H7 (cell line): ENCODE measurements at places on chromosomes 5 and 9.

GRCh38 chr9:5978523-5978922 lies 36.9 kb downstream of the RANBP6 start:
- no peak for DNase-seq

- DNase-seq = peak; percentile 12
These were observed 209.9 kb upstream of the VLDLR start for GRCh38 chr9:2411459-2412215.

- DNase-seq = peak; percentile 73
These were observed 79.3 kb downstream of the RXRA start for GRCh38 chr9:134405527-134405926.

GRCh38 chr5:137199201-137199600 lies 299.9 kb downstream of the SPOCK1 start:
- no peak for DNase-seq

- peak; percentile 17 for DNase-seq
These were observed 437.0 kb upstream of the TRPC7 start for GRCh38 chr5:136802383-136802782.

GRCh38 chr5:179819296-179820126 lies 1.2 kb upstream of the SQSTM1 start:
- DNase-seq = peak; percentile 90

DNA sequence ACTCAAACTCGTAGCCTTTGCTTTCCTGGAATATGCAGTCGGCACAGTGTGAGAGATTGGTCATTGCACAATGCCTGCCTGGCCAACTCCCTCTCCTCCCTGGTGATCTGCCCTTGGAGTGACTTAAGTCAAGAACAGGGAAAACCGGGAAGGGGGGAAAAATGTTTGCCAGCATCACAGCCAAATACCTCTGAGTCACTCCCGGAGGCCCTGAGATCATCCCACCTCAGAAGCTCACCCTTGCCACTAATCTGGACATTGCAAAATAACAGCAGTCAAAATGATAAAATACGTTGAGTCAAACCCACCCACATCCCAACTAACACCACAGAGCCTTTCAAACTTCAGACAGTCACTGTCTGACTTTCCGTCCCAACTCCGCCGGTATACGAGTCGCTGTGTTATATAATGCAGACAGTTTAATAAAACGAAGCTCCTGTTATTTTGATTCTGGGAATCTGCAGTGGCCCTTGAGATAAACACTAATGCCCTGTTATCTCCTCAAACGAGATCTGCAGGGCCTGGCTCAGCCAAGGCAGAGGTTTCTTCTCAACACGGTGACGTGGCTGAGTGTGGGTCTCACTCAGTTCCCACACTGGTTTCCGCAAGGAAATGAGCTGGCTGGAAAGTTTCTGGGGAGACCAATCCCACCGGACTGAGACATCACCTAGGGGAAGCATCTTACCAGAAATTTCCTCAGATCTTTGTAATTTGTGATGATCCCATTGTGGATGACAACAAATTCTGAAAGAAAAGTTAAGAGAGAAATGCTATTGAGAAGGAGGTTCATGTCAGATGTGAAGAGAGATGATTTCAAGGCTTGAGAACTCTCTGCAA lies 22.1 kb downstream of the GFPT2 start:
- peak; percentile 45 for DNase-seq

DNA sequence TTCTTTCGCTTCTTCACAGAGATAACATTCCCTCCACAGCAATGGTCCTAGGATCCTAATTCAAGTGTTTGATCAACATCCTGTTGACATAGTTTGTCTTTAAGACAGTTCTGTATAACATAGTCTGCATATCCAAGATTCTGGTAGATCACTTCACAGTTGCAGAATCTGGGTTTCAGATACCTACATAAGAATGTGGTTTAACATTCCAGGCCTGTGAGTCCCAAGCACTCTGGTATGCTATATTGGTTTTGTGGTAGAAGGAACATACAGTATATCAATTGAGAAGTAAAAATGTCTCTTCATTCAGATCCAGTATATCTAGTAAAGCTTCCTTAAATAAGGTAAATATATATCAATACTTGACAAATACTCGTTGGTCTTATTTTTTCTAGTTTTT lies 914.2 kb upstream of the CDH6 start:
- DNase-seq = no peak

DNA sequence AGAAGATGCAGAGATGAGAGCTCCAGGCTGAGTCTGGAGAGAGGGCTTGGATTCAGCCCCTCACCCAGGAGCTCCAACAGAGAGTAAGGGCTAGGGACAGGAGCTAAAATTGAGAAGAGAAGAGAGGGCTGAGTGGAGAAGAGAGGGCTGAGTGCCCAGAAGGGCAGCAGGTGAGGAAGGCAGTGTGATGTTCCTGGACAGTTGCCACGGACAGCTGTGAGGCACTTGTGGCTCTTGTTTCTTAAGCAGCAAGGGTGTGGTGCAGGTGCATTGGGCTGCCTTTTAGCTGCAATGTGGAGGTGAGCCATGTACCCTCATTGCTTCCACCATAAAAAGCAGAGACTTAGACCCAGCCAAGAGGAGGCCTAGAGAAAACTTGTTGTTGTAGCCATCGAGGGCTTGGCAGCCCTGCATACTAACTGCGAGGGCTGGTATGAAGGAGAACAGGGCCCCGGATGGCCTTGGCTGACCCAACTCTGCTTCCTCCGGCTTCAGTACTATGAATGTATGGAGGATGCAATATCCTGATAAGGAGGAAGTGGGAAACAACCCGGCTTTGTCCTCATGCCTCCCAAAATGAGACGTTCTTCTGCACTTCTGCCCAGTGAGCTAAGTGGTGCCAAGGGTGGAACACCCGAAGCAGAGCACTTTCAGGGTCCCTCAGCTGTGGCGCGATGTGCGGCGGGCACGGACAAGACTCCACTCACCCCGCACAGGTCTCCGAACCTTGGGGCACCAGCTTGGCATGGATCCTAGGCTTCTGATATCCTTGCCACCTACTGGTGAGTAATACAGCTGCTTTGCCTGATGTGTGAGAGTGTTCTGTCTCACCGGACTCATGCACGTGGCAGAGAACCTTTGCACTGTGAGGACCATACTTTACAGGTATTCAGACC lies 65.2 kb downstream of the LRRC70 start:
- DNase-seq = no peak

GRCh38 chr5:64742821-64743220 lies 25.7 kb downstream of the SREK1IP1 start:
- DNase-seq = no peak

GRCh38 chr9:676780-677438 lies 164.6 kb upstream of the DMRT1 start:
- no peak for DNase-seq

DNA sequence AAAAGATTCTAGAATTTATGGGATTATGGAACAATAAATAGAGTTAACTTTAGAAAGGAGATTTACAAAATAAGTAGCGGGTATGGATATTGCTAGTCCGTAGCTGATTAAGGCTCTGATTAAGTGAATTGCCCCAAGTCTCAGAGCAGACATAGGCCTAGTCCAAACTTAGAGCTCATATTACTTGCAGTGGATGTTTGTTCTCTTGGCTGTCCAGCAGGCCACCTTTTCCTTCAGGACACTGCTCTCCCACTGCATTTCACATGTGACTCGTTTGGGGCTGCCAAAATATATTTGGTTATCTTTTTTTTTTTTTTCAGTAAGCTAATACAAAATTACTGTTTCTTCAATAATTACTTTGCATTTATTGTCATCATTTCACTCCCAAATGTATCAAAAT lies 76.6 kb downstream of the ARRDC3 start:
- DNase-seq = no peak

DNA sequence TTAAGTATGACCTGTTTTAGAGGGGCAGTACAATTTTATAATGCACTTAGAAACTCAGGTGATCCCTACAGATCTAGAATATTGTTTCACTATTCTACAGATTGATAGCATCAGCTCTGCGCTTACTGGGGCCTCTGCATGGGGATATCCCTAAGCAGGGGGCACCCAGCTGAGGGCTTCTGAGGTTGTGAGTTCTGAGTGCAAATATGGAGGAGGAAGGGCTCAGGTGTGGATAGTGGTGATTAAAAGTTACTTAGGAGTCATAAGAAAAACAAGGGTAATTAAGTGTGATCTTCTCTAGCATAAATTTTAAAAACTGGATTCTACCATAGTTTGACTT lies 274.4 kb downstream of the EFNA5 start:
- no peak for DNase-seq

DNA sequence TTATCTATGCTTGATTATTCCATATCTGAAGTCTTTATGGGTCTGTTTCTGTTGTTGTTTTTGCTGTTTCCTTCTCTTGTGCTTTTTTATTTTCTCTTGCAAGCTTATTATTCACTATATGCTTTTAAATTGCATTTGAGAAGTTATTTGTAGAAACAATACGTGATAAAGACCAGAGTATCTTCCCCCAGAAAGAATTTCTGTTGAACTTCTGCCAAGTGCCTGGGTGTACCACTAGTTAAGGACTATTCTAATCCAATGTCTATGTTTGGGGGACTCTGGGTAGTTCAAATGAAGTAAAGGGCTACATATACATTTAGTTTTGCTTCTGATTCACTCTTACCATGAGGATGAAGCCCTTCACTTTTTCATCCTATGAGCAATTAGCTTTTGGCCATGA lies 54.3 kb downstream of the SLF1 start:
- no peak for DNase-seq

GRCh38 chr5:159094745-159095144 lies 5.0 kb downstream of the EBF1 start:
- no peak for DNase-seq

GRCh38 chr9:83633676-83634075 lies 10.7 kb downstream of the IDNK start:
- no peak for DNase-seq

GRCh38 chr5:143889986-143890385 lies 78.0 kb downstream of the HMHB1 start:
- no peak for DNase-seq

- DNase-seq = peak; percentile 88
These were observed at the start of gene ZNF618 for GRCh38 chr9:113876151-113876992. TSS of gene ZNF618 (plus strand) at chr9:113876309. CDS start at chr9:113876381, 72 bp downstream.

- no peak for DNase-seq
These were observed 308.7 kb downstream of the AGTPBP1 start for GRCh38 chr9:85433046-85433445.

GRCh38 chr5:10552183-10553143 lies 11.4 kb upstream of the ANKRD33B start:
- no peak for DNase-seq
